NCI-H510A (cell line): ENCODE measurements at places on chromosomes 5 and 9.

DNA sequence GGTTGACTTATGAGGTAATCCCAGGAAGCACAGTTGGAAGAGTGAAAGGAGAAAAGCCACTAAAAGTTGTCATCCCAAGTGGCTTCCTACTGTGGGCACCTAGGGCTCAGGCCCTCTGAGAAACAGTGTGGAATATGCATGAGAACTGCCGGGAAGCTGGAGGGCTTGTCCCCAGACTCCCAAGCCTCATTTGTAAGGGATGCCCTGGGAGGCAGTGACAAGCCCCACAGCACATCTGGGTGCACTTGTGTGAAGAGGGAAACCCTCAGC, 64.5 kb downstream of the SFXN1 start:
- no peak for DNase-seq

DNA sequence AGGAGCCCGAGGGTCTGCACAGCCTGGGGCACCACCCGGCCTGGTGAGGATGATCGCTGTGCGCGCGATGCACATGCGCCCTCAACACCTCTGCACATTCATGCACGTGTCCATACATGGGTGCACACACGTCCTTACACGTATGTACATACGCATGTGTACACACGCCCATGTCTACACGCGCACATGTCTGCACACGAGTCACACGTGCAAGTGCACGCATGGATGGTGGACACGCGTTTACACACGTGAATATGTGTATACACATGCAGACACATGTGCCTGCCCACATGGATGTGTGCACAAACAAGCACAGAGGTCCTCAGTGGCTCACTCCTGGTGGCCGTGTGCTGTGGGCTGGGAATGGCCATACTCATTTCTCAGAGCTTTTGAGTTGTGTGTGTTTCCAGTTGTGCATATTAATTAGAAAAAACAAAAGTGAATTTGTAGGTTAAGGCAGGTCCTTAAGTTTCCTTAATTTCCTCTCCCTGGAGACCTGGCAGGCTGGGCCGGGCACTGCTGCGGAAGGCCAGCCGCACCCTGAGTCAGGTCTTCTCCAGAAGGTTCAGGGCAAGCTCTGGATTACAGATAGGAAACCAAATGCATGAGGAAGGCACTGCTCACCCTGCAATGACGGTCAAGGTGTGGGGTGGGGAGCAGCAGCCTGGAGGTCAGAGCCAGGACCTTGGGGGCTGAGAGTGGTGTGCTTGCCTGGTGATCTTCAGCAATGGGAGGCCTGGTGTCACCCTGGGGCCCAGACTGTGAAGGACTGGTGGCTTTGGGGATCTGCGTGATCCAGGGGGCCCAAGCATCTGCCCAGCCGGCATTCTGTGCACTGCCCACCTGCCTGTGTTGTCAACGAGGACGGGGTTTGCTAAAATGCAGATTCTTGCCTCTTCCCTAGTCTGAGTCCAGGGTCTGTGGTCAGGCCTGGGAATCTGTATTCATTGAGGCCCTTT, 1.3 kb upstream of the RNU6ATAC start:
- no peak for DNase-seq

DNA sequence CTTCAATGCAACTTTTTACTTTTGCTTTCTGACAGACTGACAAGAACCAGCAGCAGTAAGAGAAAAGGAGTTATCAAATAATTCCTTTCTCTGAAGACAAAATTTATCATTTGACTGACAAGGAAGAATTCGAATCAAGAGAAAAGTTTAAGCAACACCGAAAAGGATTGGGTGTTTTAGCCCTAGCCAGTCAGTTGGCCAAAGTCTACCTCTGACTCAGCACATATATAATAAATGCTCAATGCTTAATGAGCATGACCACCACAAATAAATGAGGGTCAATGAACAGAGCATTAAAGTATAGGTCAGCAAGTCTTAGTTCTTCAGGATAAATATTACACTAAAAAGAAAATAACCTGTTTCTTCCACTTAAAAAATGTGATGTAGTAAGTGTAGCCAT, 1603.5 kb upstream of the C9orf72 start:
- DNase-seq, result no peak

- DNase-seq, result no peak
Measured at GRCh38 chr9:11821306-11821975, 871.7 kb upstream of the TYRP1 start.

GRCh38 chr9:131361202-131361833, 32.6 kb upstream of the PRRC2B start:
- DNase-seq, result no peak

DNA sequence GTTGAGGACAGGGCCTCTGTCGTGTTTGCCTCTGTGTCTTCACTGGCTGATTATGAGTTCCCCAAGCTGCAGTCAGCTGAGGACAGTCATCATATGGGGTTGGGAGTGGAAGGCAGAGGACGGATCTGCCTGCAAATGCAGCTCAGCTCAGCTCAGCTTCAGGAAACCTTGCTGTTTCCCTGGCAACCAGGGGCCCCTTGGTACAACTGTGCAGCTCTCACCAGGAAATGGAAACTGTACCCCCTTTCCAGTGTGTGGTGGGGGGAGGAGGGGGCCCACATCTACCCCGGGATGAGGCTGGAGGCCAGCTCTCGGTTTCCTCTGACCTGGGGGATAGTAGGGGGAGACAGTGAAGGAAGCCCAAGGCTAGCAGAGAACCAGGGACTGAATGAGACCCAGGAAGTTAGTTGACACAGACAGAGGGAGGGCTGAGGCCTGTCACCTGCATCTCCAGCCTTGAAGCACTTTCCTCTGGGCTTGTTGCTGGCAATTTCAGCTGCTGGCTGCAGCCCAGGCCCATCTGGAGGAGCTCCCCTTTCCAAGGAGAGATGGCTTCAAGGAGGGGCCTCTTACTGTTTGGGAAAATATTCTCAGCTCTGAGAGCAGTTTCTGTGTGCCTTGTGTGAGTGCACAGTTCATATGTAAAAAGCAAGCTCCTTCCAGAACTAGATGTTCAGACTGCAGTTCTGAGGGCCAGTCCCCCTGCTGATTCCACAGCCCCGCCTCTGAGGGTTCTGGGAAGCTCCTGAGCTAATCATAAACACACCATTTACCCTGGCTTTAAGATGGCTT, 6.9 kb downstream of the ANXA6 start:
- DNase-seq, result no peak

DNA sequence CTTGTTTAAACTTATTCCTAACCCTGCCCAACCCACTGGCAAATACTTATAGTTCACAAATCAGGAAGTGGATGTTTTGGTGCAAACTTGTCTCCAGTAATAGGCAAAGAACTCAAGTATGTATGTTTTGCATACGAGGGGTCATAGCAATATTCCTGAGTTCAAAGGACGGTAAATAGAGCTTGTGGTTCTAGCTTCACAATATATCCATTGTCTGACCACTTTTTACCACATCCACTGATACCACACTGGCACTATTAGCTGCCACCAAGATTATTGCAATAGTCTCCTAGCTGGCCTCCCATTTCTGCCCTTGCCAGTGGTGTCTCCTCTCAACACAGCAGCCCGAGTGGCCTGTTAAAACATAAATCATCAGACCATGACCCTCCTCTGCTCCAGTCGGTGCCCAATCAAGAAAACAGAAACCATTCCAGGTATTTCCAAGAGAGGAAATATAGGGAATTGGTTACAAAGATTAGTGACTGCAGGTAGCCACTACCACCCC, 17.0 kb downstream of the GRXCR2 start:
- no peak for DNase-seq

DNA sequence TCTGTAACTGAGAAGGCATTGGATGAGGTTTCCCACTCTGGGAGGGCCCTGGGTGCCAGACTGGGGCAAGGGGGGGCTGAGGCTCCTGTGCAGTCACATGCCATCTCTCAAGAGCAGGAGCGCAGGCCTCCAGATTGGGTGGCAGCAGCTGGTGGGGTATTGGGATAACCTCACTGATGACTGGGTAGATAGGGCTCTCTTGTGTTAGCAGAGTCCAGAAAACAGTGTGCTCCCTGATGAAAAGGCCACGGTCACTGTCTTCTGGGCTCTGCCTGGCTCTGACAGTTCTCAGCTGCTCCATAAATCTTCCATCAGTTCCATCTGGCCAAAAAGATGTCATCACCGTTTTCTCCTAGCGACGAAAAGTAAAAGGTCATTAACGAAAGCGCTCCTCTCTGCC, 21.8 kb upstream of the NKX2-5 start:
- no peak for DNase-seq

DNA sequence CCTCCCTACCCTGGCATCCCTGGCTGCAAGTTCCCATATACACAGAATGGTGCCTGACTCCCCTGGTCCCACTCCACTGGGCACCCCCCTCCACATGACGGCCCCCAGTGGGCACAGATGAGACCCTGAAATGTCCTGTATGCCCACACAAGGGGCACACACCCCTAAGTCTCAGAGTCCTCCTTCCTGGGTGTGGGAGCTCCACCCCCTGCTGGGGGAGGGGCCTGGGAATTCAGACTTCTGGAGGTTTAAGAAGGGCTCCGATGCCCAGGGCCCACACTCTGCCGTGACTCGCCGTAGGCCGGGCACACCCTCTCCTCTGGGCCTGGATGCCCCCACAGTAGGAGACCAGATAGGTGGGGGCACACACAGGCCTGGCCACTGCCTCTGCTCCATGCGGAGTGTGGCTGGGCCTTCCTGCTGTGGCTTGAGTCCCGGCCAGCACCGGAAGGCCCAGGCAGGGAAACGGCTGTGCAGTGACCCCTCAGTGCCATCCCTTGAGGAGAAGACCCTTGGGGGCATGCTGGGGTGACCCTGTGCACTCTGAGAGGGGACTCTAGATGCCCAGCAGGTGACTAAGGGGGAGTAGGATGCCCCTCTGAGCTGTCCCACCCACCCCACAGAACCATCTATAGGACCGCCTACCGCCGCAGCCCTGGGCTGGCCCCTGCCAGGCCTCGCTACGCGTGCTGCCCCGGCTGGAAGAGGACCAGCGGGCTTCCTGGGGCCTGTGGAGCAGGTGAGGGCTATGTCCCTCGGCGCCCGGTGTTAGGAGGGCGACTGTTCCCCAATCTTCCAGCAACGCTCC, 6.5 kb downstream of the EGFL7 start:
- DNase-seq, result no peak

DNA sequence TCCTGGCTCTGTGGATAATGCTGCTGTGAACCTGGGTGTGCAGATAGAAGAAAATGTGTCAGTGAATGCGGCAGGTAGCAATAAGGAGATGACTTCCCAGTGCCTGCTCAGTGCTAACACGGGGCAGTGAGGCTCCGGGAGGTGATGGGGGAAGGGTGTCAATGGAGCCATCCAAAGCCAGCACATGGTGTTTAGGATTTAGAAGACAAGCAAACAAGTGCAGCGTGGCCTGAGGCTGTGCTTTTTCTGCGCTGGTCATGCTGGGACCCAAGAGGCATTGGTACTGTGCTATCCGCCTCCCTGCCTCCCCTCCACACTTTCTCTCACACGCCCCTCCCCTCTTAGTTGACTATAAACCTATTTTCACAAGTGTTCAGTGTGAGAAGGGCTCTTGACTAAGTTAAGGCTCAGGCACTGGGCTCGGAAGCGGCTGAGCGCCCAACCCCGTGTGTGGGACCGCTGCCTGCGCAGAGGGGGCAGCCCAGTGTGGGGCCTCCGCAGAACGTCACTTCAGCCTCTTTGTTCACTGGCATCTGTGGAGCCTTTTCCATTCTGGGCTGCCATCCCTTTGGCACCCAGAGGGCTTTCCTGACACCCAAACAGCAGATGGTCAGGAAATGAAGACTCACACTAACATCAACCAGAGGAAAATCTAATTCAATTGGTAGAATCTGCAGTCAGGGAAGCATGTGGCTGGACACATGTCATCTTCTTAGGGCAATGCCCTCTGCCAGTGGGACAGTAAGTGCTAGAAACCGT, 21.8 kb upstream of the NINJ1 start:
- DNase-seq, result no peak

- DNase-seq, result no peak
Measured at GRCh38 chr5:44891116-44891515, 82.4 kb downstream of the MRPS30 start.

DNA sequence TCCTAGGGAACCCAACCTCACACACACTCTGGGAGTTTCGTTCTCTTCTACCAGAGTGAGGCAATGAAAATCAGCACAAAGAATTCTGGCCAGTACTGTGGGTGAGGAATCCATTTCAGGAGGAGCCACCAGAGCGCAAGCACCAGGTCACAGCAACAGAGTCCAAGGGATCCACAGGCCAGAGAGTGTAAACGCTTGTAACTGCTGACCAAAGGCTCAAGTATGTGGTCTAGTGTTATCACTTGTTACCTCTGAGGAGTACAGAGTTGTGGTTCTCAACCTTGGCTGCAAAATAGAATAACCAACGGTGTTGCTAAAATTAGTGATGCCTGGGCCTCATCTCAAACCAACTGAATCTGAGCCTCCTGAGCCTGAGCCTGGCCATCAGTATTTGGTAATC, 152.5 kb upstream of the ZNF366 start:
- no peak for DNase-seq

- no peak for DNase-seq
Measured at GRCh38 chr5:139709582-139710318, 61.6 kb downstream of the CXXC5 start.

DNA sequence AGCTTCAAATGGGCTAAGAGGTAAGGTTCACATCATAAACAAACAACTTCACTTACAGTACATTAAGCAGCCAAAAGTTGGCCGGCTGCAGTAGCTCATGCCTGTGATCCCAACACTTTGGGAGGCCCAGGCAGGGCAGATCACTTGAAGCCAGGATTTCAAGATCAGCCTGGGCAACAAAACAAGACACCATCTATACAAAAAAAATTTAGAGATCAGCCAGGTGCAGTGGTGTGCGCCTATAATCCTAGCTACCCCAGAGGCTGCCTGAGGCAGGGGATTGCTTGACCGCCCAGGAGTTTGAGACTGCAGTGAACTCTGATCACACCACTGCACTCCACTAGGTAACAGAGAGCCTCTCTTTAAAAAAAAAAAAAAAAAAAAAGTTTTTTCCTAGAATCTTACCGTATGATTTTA, 16.9 kb downstream of the UBTD2 start:
- DNase-seq, result no peak
